ENCODE measurements at places on chromosomes 3 and 15.
A peak's percentile ranks its signal among the peaks of the same experiment; 100 is the strongest.

DNA sequence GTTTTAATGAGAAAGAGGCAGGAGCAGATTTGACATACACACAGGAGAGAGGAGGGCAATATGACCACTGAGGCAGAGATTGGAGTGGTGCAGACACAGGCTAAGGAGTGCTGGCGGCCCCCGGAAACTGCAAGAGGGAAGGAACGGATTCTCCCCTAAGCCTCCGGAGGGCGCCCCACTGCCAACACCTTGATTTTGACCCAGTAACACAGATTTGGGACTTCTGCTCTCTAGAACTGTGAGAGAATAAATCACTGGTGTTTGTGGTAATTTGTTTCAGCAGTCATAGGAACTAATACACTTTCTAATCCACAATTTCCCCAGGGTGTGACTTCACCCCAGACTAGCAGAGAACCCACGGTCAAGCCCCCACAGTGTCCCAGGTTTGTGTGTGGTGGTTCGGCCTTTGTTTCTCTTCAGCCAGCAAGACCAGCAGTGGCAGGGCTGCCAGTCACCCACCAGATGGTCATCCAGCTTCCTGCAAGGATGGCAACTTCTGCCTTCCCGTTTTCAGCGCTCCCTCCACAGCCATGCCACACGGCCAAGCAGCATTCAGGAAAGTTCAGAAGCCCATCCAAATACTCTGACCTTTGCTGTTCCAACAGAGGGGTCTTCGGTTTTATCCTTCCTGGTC is 23.6 kb upstream of the TSPAN3 start:
- DNase-seq: no peak

- DNase-seq: no peak
Observed at GRCh38 chr15:87628311-87628710, 628.2 kb downstream of the NTRK3 start.

GRCh38 chr3:66498687-66499621 is 1.9 kb downstream of the LRIG1 start:
- no peak for DNase-seq

- peak; percentile 34 for DNase-seq
Observed at GRCh38 chr3:38651153-38651789, 1.8 kb upstream of the SCN5A start.

GRCh38 chr3:2944628-2945027 is 165.5 kb downstream of the IL5RA start:
- DNase-seq: no peak

Data from left renal pelvis (tissue), 4 donors.